ENCODE measurements at places on chromosomes 7 and 10.

GRCh38 chr7:37916017-37916672 lies 472 bp downstream of the SFRP4 start:
- no peak for DNase-seq

- no peak for DNase-seq
Observed at GRCh38 chr10:124474514-124475070, 13.0 kb downstream of the LHPP start.

DNA sequence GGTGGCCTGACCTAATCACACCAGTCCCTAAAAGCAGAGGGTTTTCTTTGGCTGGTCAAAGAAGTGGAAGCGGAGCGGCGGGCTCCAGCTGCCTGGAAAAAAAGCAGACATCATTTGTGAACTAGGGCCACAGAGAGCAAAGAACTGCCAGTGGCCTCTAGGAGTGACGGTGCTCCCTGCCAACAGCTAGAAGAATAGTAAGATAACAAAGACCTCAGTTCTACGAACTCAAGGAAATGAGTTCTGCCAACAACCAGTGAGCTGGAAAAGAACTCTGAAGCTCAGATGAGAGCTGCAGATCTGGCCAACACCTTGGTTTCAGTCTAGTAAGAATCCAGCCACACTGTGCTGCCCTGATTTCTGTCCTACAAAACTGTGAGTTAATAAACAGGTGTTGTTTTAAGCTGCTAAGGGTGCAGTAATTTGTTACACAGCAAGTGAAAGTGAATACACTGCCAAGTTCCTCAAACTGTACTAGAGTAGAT lies 178.0 kb downstream of the SRPK2 start:
- no peak for DNase-seq

DNA sequence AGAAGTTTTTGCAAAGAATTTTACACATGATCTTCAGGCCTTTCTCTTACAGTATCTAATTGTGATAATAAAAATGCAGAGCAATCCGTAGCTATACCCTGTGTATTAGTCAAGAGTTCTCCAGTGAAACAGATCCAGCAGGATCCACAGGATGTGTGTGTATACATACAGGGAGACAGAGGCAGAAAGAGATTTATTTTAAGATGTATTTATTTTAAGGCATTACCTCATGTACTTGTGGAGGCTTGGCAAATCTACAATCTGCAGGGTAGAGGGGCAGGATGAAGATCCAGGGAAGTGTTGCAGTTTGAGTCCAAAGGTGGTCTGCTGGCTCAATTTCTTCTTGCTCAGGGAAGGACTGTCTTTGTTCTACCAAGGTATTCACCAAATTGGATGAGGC lies 41.7 kb downstream of the ARHGAP12 start:
- no peak for DNase-seq

DNA sequence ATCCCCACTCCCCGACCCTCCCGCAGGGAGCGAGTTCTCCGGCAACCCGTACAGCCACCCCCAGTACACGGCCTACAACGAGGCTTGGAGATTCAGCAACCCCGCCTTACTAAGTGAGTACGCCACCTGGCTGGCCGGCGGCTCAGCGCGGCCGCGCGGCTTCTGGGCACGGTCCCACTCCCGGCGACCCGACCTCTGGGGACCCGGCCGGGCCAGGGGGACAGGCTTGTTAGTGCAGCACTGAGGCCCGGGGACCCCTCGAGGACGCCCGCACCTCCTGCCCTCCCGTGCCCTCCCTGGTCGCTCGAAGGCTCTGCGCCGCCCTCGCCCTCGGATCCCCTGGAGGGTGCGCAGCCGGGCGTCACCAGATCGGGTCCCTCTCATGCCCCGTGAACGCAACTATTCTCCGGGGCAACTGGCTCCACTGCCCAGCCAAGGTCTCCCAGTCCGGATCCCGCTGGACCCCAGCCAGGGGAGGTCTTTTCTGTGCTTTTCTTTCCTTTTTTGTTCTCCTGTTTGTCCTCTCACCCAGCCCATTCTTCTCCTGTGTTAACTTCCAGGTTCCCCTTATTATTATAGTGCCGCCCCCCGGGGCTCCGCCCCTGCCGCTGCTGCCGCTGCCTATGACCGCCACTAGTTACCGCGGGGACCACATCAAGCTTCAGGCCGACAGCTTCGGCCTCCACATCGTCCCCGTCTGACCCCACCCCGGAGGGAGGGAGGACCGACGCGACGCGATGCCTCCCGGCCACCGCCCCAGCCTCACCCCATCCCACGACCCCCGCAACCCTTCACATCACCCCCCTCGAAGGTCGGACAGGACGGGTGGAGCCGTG lies 81.8 kb downstream of the PAX2 start:
- no peak for DNase-seq

DNA sequence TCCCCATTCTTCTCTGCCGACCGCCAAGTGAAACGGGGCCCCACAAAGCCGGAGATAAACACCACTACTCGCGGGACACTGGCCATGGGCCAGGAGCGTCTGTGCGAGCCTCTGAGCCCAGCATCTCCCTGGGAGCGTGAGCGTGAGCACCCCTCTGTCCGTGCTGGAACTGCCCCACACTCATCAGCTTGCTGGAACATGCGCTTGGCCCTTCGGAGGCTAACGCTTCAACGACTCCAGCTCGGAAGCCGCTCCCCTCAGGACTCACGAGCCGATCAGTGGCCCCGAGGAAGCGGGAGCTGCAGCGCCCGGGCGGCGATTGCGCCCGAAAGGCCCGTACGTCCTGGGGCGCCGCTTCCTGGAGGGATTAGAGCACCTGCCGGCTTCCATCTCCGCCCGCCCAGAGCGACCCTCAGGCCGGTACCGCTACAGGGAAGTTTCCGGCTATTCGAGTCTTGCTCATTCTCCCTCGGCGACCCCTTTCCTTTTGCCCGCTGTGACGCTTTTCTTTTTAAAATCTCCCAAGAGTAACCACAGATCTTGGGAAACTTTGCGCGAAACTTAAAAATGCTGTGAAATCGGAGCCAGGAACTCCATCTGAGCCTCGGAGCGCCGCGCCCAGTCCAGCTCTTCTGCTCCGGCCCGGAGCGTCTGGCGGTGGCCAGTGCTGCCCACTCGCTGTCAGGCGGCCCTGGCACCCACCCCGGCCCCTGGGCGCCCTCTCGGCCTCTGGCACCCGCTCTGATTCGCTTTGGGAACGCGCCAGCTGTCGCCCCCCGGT lies 1.0 kb downstream of the TLL2 start:
- peak; percentile 22 for DNase-seq

DNA sequence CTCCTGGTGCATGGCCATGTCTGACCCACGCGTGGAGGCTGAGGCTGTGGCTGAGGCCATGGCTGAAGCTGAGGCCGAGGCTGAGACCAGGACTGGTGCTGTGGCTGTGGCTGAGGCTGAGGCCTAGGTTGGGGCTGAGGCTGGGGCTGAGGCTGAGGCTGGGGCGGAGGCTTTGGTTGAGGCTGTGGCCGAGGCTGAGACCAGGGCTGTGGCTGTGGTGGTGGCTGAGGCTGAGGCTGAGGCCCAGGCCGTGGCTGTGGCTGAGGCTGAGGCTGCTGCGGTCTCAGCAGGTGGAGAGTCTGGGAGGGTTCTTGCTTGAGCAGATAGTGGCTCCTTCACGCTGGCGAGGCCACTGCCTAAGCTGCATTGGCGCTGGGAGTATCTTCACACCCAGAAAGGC lies 76.4 kb downstream of the WDR37 start:
- DNase-seq: no peak

DNA sequence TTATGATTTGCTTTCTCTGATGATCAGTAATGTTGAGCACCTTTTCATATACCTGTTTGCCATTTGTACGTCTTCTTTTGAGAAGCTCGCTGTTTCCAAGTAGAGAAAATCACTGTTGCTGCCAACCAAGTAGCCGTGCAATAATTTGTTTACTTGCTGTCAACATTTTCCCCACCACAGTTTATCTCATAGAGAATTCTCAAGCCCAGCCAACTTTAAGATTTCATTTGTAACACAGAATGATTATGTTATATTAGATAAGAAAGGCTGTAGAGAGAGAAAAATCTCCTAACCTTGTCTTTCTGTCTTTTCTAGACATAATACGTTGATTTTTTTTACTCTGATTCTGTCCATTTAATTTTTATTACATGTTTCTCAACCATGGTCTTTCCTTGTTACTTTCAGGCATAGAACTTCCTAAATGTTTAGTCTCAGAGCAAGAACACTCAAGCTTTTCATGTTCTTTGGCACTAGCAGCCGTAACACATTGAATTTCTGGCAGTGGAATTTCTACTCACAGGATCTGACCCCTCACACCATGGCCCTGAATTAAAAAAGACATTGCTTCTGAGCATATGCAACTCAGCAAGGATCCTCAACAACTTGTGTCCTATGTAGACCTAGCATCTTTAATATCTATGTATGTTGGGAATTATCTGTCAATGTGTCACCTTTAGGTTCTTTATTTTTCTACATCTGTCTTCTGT lies 23.1 kb downstream of the RPA3 start:
- no peak for DNase-seq

DNA sequence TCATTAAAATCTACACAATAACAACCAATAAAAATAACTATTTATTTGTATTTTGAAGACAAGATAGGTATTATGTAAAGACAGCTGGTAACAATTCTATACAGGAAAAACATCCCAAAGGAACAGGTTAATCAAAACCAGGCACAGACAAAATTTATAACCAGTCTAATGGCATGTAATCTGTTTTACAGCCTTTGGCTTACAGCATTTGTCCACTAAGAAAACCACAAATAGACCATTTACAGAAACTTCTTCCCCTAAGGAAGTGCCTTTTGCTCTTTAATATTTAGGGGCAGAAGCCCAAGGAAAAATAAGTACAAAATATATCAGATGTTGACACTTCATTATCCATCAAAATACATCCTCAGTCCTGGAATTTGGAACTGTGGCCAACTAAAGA lies 65.0 kb downstream of the SVIL start:
- DNase-seq: no peak

- no peak for DNase-seq
Observed at GRCh38 chr10:11115337-11115736, 97.7 kb downstream of the CELF2 start.

- DNase-seq: no peak
Observed at GRCh38 chr10:79068203-79068561, 584 bp upstream of the ZMIZ1 start.

DNA sequence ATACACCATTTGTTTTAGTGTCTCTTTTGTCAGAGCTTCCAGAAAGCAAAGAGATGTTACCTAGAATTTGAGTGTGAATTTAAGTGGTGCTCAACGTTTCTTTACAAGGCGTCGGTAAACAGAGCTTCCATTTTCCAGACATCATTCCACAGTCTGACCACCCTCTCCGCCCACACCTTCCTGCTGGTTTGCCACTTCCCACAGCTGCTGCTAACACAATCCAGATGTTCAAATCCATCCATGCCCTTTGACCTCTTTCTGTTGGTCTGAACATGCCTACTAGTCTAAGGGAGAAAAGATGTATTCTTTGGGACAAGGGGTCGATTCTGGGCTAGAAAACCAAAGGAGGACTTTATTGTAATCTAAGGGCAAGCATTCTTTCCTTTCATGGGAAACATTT lies 86.1 kb downstream of the FAM107B start:
- DNase-seq: no peak

DNA sequence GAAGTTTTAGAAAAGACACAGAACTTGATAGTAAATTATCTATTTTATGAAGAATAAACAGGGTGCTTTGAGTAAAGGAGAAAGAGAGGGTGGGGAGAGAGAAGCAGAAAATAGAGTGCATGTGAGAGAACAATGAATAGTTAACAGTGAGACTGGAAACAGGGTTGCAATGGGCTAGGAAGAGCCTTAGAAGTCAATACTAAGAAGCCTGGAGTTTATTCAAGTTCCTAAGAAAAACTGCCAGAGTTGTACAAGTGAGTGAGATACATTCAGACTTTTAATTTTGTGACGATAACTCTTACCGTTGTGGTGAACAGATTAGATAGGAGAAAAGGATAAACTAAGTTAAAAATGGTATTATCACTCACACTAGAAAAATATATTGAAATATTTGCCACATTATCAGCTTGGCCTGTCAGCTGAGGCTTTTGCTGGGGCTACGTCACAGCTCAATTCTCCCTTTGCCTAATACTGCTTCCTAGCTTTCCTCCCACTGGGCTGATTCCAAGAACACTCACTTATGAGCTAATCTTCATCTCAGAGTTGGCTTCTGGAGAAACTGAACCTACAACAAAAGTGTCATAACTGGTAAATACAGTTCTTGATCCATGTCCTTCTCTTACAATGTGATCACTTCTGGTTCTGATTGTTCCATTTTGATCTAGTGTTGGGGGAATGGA lies 92.7 kb downstream of the SEMA3D start:
- DNase-seq: no peak

DNA sequence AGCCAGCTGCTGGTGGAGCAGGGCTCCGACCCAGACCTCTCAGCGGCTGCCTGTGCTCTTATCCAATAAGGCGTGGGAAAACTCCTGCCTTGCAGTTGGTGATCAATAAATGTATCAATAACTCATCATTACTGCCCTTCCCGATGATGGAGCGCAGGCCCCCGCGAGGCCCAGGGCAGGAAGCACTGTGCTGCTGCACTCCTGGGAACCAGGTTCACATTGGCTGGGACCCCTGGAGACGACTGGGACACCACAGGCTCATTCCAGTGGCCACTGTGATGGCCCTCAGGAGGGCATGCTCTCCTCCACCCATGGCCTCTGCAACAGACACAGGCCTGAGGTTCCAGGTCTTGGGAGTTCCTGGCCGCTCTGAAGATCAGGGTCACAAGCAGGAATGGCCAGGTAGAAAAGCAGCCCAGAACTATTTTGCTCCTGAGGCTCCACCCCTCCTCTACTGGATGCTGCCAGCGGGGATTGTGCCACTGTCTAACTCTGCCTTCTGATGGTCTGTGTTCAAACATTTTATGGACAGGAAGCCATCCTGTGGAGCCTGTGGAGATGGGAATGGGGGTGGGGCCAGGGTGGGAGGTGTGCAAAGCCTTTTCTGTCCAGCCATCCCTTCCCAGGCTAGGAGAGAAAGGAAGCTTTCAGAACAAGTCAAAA lies 287.4 kb upstream of the ZMIZ1 start:
- DNase-seq: no peak

- DNase-seq: no peak
Observed at GRCh38 chr7:33964417-33965182, 59.3 kb downstream of the BMPER start.

- DNase-seq: no peak
Observed at GRCh38 chr7:141436575-141437075, 114.6 kb upstream of the AGK start.

DNA sequence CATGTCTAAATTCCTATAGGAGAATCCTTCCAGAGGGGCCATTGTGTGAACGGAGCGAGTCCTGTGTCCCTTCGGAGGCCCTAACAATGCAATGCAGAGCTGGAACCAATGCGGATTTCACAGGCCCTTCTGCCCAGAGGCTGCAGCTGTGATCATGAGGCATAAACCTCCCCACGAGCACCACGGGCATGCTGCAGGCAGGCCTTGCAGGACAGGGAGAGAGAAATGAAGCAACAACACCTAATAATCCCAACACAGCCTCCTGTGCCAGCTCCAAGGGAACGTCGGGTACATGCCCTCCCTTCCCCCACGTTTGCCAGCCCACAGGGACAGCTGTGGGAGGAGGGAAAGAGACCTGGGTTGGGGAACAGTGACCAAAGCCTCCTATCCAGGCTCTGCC lies 74.4 kb downstream of the TNS3 start:
- DNase-seq: no peak

- no peak for DNase-seq
Observed at GRCh38 chr7:106767078-106767477, 98.0 kb upstream of the PIK3CG start.

GRCh38 chr10:55397777-55398496 lies 596.9 kb upstream of the PCDH15 start:
- DNase-seq: no peak

- no peak for DNase-seq
Observed at GRCh38 chr7:25844102-25844870, 307.7 kb upstream of the NFE2L3 start.

Data from hepatic stellate cell (primary cell).